ENCODE measurements at places on chromosomes 6 and 20. TPM values are rescaled to one million over a fixed set of nuclear protein-coding genes. Genes with fewer than 3 reads are reported as not detected.

Gene GGTLC1
- not detected for total RNA-seq

Gene PRR18
- total RNA-seq: not detected

Gene TFAP2C
- total RNA-seq: not detected

Gene MYCT1
- not detected for total RNA-seq

Gene PTCRA
- total RNA-seq: not detected

Gene DBNDD2
- 21.6 TPM for total RNA-seq

Gene APMAP
- 45.5 TPM for total RNA-seq

Gene PPP1R3G
- total RNA-seq: not detected

Gene DNAH8
- total RNA-seq: 0.22 TPM

DNA sequence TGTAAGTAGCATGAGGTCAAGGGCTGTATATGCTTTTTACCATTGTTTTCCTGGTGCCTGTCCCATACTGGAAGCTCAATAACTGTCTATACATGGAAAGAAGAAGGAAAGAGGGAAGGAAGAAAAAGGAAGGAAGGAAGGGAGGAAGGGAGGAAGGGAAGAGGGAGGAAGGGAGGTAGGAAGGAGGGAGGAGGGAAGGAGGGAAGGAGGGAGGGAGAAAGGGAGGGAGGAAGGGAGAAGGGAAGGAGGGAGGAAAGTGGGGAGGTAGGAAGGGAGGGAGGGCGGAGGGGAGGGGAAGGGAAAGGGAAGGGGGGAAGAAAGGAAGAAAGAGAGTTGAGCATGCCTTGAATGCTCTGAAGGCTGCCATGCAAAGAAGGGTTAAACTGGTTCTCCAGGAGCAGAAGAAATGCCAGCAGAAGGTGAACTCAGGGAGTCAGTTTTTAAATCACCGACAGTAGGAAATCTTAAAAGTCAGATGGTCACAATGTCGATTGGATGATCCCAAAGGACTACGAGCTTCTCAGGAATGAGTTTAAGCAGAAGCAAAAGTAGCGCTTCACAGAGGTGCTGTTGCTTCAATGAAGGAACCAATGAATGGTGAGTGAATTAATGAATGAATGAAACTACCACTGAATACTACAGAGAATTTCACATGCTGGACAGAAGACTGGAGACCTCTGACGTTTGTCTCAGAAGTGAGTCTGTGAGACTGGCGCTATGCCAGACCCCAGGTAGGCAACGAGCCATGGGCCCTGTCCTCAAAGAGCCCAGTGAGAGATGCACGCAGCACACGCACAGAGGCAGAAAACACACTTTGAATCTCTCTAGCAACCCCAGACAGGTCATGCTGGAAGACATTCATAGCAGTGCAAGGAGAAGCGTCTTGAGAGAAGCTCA, 117.6 kb downstream of the MRPL14 start:
- H3K36me3 ChIP-seq: no peaks in the 10 kb centered on the region
- DNase-seq: no peak
- H3K4me1 ChIP-seq: no peaks in the 10 kb centered on the region
- no peak overlapping the region for H3K4me3 ChIP-seq
- H3K27ac ChIP-seq: no peak overlapping the region
- H3K27me3 ChIP-seq: peaks cover 14% of the 10 kb centered on the region

GRCh38 chr20:23267909-23268308, 82.7 kb upstream of the NXT1 start:
- no peak overlapping the region for H3K27ac ChIP-seq
- no peak overlapping the region for H3K4me3 ChIP-seq
- no peaks in the 10 kb centered on the region for H3K36me3 ChIP-seq
- no peaks in the 10 kb centered on the region for H3K27me3 ChIP-seq
- no peaks in the 10 kb centered on the region for H3K4me1 ChIP-seq
- no peak for DNase-seq

DNA sequence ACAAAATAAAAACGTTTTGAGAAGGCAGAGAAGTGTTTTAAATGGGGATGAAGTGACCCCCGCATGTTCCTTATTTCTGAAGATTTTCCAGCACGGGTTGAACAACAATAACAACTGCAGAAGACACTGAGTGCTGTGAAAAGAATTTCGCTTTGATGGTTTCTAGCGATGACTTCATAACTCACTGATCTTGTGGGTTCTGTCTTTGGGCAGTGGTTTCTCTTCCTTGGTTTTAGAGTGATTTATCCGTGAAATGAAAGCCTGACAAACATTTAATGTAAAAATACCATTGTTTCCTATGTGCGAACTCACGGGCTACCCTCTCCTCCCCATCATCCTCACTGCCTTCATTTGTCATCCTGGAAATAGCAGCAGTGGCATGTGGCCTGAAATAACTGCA, 793.9 kb downstream of the QKI start:
- no peaks in the 10 kb centered on the region for H3K4me1 ChIP-seq
- no peak overlapping the region for H3K4me3 ChIP-seq
- H3K27me3 ChIP-seq: no peaks in the 10 kb centered on the region
- H3K27ac ChIP-seq: no peak overlapping the region

DNA sequence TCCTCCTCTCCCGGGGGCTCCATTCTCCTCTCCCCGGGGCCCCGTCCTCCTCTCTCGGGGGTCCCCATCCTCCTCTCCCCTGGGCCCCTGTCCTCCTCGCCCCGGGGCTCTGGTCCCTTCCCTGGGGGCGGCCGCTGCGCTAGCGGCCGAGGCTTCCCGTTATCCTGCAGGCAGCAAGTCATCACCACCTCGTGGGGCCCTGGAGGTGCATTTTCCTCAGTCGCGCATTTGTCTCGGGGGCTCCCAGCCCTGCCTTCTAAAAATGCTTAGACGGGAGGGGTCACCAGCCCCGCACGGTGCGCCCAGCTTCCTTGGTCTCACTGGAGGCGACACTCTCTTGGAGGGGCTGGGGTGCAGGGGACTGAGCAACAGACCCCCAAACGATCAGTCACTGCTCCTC, 216.5 kb downstream of the QKI start:
- H3K27me3 ChIP-seq: peaks cover 10% of the 10 kb centered on the region
- H3K27ac ChIP-seq: no peak overlapping the region
- H3K4me1 ChIP-seq: no peaks in the 10 kb centered on the region
- H3K4me3 ChIP-seq: no peak overlapping the region
- no peaks in the 10 kb centered on the region for H3K36me3 ChIP-seq
- no peak for DNase-seq

DNA sequence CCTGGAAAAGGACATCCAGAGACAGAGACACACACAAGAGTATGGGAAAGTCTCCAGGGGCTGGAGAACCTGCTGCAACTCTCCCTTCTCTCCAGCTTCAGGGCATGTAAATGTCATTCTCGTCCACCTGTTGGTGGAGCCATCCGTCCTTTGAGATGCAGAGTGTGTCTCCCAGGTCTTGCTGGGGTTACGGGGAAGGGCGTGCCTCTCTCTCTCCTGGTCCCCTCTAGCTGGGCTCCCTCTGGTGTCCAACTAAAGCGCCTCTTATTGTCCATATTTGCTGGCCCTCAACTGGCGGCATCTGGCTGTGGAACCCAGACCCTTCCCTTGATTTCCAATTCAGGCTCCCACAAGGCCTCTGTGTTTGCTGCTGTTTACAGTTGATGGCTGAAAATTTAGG, 244.1 kb downstream of the BMP7 start:
- no peak overlapping the region for H3K27ac ChIP-seq
- no peak overlapping the region for H3K4me3 ChIP-seq
- DNase-seq: no peak
- peaks cover 7% of the 10 kb centered on the region for H3K27me3 ChIP-seq
- H3K36me3 ChIP-seq: no peaks in the 10 kb centered on the region

GRCh38 chr20:62739581-62740285, 31.1 kb downstream of the NTSR1 start:
- no peaks in the 10 kb centered on the region for H3K36me3 ChIP-seq
- H3K4me1 ChIP-seq: peaks cover 42% of the 10 kb centered on the region
- peak; percentile 75 for DNase-seq
- peak overlapping the region; percentile 48 for H3K4me3 ChIP-seq
- H3K27me3 ChIP-seq: no peaks in the 10 kb centered on the region

DNA sequence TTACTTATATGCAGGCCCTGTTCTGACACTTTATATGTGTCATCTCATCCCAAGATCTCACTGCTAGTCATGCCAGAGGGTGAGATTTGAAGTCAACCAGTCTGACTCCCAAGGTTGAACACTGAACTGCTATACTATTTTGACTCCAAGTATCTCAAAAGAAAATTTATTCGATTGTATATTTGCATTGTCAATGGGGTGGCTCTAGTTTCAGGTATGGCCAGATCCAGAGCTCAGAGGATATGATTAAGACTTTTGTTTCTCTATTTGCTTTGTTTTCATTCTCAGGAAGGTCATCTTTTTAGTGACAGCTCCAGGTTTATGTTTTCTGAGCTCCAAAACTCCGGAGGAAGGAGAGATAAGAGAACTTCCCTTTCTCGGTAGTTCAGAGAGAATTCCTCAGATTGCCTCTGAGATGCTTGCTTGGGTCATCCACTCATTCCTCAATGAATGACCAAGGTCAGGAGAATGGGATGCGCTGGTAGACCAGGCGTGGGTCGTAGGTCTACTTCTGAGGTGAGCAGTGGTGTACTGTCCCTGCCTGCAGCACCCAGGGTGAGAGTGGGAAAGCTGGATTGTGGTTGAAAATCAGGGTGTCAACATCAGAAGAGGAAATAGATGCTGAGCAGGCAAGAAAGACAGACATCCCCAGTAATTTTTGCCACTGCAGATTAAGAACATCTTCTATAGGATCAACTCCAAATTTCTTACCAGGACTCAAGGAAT, 99.3 kb downstream of the PFDN4 start:
- DNase-seq: no peak
- no peak overlapping the region for H3K27ac ChIP-seq
- H3K4me1 ChIP-seq: peaks cover 8% of the 10 kb centered on the region
- H3K4me3 ChIP-seq: no peak overlapping the region
- no peaks in the 10 kb centered on the region for H3K36me3 ChIP-seq

DNA sequence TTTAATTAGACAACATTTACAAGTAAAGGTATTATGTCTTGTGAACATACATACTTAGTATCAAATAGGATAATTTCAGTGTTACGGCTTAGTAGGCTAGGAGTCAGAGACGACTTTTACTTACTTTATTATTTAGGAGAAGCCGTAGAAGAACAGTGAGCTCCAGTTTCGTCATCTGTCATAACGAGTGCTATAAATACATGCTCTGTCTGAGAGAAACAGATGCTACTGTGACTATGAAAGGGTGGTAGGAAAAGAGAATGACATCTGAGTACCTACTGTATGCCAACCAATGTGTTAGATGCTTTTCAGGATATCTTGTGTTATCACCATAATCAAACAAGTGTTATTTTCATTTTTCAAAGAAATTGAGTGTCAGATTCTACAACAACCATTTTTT, 119.0 kb downstream of the EYA4 start:
- no peak overlapping the region for H3K4me3 ChIP-seq
- H3K36me3 ChIP-seq: no peaks in the 10 kb centered on the region
- no peaks in the 10 kb centered on the region for H3K27me3 ChIP-seq

- H3K4me1 ChIP-seq: peaks cover 43% of the 10 kb centered on the region
- peak overlapping the region; percentile 77 for H3K4me3 ChIP-seq
- peak overlapping the region; percentile 18 for H3K27ac ChIP-seq
Measured at GRCh38 chr6:29628419-29629281, 4.3 kb downstream of the GABBR1 start.
